Caco-2 (cell line): ENCODE measurements at places on chromosomes 6 and 20.

- no peak for DNase-seq
Observed at GRCh38 chr6:140276133-140276532, 901.7 kb upstream of the CITED2 start.

DNA sequence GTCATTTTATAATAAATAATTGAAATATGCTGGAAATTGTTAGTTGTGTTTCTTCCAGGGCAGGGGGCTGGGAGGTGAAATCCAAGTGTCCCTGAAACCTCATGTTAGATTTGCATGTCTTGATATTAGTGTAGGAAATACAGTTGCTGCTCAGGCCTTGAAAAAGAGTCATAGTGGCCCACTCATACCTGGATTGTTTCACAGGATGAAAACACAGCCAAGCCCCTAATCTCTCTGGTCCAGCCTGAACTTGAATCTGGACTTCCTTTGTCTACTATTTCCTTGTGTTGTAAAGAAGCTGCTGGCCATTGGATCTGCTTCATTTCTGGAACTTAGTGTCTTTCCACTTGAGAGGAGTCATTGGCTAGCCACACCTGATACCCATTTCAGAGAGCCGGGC lies 108.8 kb upstream of the JARID2 start:
- no peak for DNase-seq

DNA sequence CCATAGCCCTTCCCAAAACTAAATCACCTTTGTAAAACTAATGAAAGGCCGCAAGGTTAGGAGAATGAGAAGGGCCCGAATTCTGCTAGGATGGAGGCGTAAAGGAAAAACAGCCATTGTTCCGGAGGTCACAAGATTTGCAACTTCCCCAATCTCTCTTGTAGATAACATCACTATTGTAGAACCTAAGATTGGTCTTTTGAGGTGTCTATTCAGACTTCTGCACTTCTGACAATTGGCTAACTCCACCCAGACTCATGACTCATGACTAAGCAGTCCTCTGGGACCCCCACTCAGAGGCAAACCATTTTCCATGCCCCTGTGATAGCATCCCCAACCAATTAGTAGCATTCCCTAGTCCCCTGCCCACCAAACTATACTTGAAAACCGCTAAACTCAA lies 210.5 kb upstream of the SHLD1 start:
- no peak for DNase-seq

GRCh38 chr6:50825375-50826036 lies 6.8 kb downstream of the TFAP2B start:
- DNase-seq, result no peak

- no peak for DNase-seq
Observed at GRCh38 chr6:151546941-151547659, 53.3 kb downstream of the CCDC170 start.

- no peak for DNase-seq
Observed at GRCh38 chr6:44481056-44481455, 93.5 kb downstream of the CDC5L start.

- DNase-seq, result no peak
Observed at GRCh38 chr6:167031082-167031709, 32.0 kb downstream of the CEP43 start.

GRCh38 chr20:41361757-41362747 lies 4.6 kb downstream of the EMILIN3 start:
- no peak for DNase-seq

DNA sequence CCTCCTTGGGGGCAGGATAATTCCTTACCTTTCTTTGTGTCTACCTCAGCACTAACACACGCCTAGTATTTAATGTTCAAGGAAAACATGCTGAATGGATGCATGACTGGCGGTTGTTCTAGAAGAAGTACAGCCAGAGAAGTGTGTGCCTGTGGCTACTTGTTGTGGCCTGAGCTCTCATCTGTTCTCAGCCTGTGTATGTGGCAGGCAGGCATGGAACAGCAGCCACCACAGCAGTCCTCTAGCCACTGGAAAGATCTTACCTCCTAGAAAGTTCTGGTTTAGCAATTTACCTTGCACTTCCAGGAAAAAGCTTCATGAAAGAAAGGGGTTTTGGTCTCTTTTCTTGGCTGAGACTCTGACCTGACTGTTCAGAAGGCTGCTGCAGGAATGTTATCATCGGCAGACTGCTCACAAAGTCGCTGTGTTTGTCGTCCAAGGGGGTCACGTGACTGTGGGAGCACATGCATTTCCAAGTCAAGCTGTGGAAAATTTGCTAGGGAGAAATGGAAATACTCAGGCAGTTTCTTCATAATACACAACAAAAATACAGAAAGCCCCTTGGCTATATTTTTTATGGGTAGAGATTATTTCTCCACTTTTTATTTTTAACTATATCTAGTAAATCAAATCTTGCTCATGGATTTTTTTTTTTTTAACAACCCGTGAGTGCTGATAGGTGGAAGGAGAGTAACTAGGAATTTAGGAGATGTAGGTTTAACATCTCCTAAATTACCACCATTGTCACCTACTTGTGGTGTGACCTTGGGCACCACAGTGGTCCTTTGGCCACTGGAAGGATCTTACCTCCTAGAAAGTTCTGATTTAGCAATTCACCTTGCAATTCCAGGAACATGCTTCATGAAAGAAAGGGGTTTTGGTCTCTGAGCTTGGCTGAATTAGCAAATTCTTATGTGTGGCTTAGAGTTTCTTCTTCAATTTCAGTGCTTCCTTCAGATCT lies 110.8 kb upstream of the GPR6 start:
- peak; percentile 40 for DNase-seq

- DNase-seq, result no peak
Observed at GRCh38 chr6:42179261-42179944, 6.2 kb downstream of the GUCA1A start.

DNA sequence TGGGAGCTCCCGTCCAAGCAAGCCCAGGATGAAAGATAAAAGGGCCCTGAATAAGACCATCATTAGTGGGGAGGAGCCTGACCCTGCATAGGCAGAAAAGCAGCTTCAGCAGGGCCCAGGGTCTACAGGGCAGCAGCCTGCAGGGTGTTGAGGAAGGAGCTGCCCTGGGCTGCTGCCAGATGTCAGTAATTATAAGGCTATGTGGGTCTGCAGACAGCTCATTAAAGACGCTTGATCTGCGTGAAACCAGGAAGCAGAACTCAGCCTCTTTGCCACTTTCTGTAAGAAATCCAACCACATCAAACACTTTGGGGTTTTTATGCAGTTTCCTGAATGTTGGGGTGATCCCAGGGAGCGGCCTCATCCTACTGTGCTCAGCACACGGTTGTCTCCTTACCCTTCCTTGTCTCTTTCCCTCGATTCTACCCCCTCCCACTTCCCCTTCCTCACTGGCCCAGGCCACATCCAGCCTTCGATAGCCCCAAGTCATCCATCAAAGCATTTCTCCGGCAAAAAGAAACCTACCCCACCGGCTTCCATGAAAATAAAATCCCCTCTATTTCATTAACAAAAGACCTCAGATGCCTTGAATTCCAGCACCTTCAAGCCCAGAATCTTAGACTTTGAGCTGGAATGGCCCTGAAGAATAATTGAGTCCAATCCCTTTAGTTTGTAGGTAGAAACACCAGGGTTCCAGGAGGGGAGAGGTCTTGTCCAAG lies 1.0 kb upstream of the TGM6 start:
- no peak for DNase-seq

- no peak for DNase-seq
Observed at GRCh38 chr6:52482903-52483670, 62.9 kb downstream of the EFHC1 start.

GRCh38 chr6:32483968-32484613 lies 44.4 kb downstream of the HLA-DRA start:
- DNase-seq, result no peak

DNA sequence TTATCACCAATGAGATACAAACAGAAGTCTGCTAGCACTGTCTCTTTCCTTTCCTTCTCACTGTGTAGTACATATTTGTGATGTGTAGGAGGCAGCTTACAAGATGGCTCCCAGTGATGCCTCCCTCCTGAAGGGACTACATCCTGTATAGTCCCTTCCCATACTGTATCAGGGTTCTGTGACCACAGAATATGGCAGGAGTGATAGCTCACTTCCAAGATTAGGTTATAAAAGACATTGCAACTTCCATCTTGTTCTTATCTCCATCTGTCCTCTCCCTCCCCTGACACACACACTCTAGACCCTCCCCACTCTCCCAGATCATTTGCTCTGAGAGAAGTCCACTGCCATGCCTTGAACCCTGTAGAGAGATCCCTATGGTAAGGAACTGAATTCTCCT lies 38.0 kb downstream of the SESN1 start:
- no peak for DNase-seq

DNA sequence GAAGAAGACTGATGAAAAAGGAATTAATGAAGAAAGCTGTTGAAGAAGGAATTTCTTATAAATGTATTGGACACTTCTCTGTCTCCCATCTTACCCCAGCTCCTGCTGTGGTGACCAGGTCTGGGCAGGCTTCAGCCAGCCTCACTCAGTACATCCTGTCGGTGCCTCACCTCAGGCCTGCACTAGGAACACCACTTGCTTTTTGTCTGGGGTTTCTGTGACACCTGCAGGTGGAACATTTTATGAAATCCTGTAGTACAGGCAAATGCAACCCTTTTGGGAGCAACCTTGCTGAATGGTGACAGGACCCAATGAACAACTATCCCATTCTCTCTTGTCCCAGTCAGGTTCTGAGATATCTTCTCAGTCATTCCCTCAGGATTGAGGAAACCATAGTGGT lies 129.7 kb downstream of the PRDM13 start:
- DNase-seq, result peak; percentile 7

GRCh38 chr6:136930528-136930927 lies 8.4 kb downstream of the SLC35D3 start:
- no peak for DNase-seq

- DNase-seq, result no peak
Observed at GRCh38 chr6:107770541-107770940, 53.6 kb downstream of the SCML4 start.

DNA sequence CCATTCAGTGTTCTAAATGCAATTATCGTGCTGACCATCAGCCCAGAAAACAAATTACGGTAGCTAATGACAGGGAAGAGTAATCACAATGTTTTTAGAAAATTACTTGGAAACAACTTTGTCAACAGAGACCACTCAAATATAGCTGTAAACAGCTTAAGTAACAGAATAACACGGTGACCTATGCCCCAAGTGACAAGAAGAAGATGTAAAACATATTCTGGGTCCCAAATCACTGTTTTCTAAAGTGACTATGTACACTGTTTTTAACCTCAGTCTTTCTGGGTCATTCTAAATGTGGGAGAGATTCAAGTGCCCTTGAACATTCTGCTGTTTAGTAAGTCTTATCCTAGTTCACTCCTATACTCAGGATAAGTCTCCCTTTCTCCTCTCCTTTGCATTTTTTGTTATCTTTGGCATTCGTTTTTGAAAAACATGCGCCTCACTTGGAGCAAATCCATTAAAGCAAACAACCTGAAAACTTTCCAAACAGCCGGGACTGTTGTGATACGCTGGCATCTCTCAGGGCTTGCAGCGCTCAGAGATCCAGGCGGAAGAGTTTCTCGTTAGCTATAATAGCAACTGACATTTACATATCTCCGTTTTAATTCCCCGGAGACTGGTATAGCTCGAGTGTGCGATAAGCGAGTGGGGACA lies 114.5 kb upstream of the SOX4 start:
- no peak for DNase-seq

- no peak for DNase-seq
Observed at GRCh38 chr20:32534661-32535240, 50.4 kb downstream of the NOL4L start.

DNA sequence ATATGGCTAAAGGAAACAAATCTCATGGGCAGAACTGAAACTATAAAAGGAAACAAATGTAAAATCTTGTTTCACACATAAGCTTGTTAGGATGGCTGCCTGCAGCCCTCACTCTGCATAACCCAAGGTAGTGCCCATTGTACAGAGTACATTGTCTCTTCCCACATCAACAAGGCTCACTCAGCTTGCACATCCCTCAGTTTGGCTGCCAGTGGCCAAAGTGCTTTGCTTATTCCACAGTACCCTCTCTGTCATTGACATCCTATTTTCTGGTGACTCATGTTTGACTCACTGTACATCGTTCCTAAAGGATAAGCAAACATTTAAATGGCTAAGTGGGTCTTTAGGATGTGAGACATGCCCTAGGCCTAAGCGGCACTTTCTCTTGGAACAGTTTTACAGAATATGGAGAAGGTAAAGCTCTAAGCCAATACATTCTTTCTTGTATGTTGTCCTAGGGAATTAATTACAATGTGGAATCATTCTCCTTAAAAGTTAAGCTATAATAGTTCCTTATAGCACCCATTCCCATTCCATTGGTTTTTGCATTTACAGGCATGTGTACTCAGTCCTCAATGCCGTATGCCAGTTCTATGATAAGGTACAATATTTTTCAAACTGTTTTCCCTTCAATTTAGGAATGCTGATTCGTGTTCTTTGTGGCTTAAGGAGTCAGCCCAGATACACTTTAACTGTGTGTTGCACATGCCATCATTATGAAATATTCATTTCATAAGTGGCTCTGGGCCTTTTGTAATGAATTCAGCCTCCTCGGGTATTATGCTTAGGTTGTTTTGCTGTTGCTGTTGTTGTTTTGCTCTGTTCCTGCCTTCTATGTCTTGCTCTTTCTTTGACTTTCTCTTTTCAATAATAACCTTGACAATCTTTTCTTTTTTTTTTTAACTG lies 5.5 kb downstream of the ANKEF1 start:
- DNase-seq, result no peak

DNA sequence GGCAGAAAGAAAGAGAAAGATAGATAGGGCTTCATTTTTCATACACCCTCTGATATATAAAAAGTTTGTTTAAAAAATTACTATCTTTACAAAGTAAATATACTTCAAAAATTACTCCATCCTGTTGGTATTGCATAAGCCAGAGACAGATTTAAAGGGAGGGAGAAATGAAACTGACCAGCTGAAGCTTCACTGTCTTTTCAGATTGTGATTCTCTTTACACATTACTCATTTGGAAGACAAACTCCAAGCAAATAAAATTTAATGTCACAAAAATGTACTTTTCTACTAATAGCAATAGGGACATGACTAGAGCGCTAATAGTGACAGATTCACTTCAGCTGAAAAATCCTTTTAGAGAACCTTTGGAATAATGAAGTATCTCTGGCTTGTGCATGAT lies 38.6 kb upstream of the MARCKS start:
- DNase-seq, result no peak

DNA sequence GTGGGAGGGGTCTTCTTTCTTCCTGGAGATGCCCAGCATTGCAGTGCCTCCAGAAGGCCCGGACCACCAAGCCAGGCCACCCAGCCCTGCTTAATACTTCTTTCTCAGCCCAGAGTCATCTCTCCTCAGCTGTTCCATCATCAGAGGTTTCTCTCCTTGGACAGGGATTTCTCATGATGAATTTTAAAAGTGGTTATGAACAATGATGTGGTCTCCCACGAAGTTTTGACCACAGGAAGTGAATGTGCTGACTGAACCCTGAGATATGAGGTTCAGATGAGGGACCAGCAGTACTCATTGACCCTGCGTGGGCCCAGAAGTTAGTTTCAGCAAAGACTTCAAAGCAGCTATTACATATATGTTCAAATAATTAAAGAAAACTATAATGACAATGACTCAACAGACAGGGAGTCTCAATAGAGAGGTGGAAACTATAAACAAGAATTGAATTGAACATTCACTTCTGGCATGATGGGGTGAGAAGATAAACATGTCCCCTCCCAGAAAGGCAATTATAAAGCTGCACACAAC lies 114.5 kb upstream of the SLC22A16 start:
- DNase-seq, result no peak

GRCh38 chr6:36676141-36677058 lies 2.1 kb upstream of the CDKN1A start:
- DNase-seq, result no peak

- DNase-seq, result no peak
Observed at GRCh38 chr6:85483846-85484245, 34.0 kb downstream of the NT5E start.

GRCh38 chr6:167565884-167566599 lies 241.2 kb downstream of the TTLL2 start:
- peak; percentile 31 for DNase-seq
